Left renal cortex interstitium (tissue), 4 donors: ENCODE measurements at places on chromosomes 1 and 21. TPM values are rescaled to one million over a fixed set of nuclear protein-coding genes. Genes with fewer than 3 reads are reported as not detected.
A peak's percentile ranks its signal among the peaks of the same experiment; 100 is the strongest.

DNA sequence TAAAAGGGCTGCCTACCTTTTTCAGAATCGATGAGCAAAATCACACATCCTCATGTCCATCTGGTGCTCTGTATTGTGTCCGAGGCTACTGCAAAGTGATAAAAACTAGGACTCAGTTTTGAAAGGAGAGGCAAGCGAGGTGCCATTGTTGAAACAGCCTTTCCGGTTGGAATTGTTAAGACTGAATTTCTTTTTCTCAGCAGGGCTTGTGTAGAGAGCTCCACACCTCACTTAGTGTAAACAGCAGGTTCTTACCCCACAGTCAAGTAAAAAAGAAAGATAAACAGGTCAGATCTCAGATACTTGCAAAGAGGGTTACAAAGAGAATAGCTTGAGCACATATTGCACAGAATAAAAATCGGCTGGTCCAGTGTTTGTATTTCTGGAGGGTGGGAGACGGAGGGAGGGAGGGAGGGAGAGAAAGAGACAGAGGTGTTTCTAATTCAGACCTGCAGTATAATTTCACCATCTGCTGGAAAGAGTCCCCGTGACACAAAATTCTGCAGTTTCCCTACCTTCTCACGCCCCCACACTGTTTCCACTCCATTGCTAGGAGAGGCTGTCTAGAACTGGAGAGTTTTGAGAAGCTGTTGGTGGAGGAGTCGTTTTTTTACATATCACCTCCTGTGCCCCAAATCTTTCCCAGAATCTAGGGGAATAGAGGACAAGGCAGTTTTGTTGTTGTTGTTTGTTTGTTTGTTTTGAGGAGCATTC lies 82.5 kb downstream of the EDEM3 start:
- no peak for DNase-seq

GRCh38 chr1:223487887-223488259 lies 94.7 kb downstream of the CCDC185 start:
- DNase-seq, result no peak

DNA sequence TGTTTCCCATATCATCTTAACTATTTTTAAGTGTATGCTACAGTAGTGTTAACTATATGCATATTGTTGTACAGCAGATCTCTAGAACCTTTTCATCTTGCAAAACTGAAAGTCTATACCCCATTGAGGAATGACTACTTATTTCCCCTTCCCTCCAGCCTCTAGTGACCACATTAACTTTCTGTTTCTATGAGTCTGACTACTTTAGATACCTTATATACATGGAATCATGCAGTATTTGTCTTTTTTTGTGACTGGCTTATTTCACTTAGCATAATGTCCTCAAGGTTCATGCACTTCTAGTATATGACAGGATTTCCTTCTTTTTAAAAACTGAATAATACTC lies 96.5 kb upstream of the BTG3 start:
- DNase-seq, result no peak

GRCh38 chr21:45935628-45936027 lies 45.9 kb upstream of the COL6A1 start:
- no peak for DNase-seq

DNA sequence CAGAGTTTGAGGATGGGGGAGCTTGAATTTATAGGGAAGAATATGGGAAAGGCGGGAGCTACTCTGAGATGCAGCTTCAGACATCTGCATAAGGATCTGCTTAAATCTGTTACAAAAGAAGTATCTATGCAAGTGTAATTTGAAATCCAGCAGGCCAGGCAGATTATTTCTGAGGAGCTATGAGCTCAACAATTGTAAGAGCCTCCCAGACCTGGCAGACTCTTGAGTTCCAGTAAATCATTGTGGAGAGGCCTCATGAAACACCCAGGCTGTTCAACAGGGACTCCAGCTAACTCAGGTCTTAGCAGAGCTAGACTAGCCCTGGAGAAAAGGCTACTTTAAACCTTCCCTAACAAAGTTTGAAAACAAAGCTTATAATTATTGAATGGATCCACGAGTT lies 647.5 kb upstream of the CHRM3 start:
- DNase-seq, result peak; percentile 25

GRCh38 chr1:203711251-203712007 lies 53.6 kb upstream of the LAX1 start:
- DNase-seq, result no peak

DNA sequence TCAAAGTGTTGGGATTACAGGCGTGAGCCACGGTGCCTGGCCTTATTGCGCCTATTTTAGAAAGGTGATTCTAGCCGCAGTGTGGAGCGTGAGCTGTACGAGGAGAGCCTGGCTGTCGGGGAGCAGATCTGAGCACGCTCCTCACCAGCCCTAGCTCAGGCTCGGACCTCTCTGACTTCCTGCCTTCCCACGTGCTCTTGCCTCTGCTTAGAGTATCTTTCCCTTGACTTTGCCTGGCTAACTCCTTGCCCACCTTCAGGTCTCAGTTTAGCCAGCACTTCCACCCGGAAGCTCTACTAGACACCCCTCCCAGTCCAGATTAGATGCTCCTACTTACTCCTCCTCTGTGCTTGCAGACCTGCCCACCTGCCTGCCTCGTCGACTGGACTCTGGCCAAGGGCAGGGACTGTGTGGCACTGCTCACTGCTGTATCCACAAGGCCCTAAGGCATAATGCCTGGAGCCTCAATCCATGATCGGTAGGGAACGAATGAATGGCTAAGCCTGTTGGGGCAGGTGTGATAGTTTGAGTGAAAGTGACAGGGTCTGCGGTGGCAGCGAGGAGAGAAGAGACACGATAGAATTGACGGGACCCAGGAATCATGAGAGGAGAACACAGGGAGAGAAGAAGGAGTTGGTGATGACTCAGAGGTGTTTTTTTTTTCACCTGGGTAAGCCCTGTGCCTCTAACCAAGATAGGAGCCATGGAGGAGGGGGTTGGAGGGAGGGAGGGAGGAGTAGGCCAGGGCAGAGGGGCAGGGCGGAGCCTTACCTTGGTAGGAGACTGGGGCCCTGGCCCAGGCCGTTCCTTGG lies 28.1 kb upstream of the WASF2 start:
- DNase-seq, result no peak

GRCh38 chr1:194473766-194474165 lies 1287.4 kb upstream of the B3GALT2 start:
- DNase-seq, result no peak

DNA sequence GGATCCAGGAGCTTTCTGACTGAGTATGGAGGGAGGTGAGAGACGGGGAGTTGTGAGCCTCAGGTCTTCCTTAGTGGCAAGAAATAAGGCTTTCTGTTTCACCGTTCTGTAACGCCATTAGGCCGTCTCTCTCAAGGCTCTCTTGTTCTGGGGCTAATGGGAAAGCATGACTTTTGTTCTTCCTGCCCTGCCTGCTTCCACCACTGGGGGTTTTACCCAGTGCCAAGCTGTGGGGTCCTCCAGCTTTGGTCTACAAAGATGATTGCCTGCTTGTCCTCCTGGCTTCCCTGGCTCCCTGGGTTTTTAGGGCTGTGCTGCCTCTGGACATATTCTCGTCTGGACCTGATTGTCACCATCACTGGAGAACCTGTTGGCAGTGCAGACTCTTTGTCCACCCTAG lies 74.8 kb upstream of the TINAGL1 start:
- no peak for DNase-seq

GRCh38 chr1:90936061-90936460 lies 85.8 kb downstream of the ZNF644 start:
- no peak for DNase-seq

DNA sequence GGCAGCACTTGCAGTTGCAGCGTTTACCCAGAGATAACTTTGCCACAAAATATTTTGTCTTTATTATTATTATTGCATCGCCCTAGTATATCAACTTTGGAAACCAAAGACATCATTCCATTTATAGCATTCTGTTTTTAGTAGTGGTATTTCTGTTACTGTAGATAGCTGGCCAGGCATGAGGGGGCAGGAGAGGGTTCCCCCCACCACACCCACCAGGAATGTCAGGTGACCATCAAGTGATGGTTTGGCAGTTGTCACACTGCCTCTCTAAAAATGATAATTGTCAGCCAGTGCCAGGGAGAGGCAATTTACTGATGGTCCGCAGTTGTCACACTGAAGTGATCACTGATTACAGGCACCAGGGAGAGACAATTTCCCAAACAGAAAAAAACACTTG lies 135.6 kb downstream of the TSEN15 start:
- DNase-seq, result no peak

DNA sequence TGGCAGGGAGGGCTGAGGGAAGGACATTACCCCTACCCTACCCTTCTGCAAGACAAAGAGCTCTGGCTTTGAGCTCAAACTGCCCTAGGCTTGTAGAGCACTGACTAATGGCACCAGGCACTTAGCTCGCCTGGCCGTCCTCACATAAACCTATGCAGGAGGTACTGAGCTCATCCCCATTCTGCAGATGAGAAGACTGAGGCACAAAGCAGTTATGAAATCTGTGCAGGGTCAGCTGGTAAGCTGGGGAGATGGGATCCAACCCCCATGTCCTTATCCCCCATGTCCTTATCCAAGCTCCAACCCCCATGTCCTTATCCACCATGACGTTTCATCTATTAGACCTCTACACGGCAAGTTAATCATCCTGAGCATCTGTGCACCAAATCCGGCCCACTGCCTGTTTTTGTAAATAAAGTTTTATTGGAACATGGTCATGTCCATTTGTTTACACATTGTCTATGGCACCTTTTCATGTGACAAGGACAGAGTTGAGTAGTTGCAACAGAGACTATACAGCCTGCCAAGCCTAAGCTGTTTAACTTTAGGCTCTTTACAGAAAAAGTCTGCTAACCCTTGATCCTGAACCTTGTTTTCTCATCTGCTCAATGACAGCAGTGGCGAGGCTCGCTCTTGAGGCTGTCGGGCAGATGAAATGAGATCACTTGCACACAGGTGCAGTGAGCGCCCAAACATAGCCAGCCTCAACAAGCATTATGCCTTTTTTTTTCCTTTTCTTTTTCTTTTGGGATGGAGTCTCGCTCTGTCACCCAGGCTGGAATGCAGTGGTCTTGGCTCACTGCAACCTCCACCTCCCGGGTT lies 86.8 kb downstream of the FBXO2 start:
- no peak for DNase-seq

- no peak for DNase-seq
Observed at GRCh38 chr1:205595861-205596260, 36.0 kb downstream of the ELK4 start.

KCNE2 gene
- 0.83 TPM for polyA plus RNA-seq

ZNF695 gene
- polyA plus RNA-seq, result 3.0 TPM

FCAMR gene
- 7.6 TPM for polyA plus RNA-seq

IGSF21 gene
- polyA plus RNA-seq, result 0.68 TPM

OR2T29 gene
- polyA plus RNA-seq, result not detected

TINAGL1 gene
- 44.3 TPM for polyA plus RNA-seq

SPRR1B gene
- not detected for polyA plus RNA-seq

CCDC185 gene
- not detected for polyA plus RNA-seq
